ENCODE measurements at places on chromosomes 3 and 15. TPM values are rescaled to one million over a fixed set of nuclear protein-coding genes. Genes with fewer than 3 reads are reported as not detected.

The MESP1 gene
- total RNA-seq = 2.3 TPM

The ARL13B gene
- total RNA-seq = 4.7 TPM

GRCh38 chr3:121796970-121797369 lies 37.9 kb downstream of the IQCB1 start:
- H3K27me3 ChIP-seq = no peaks in the 10 kb centered on the region
- no peak for DNase-seq
- H3K27ac ChIP-seq = no peak overlapping the region
- H3K4me1 ChIP-seq = no peaks in the 10 kb centered on the region

GRCh38 chr15:67049351-67050044 lies 15.9 kb upstream of the SMAD3 start:
- H3K27me3 ChIP-seq = no peaks in the 10 kb centered on the region
- H3K4me1 ChIP-seq = no peaks in the 10 kb centered on the region
- H3K4me3 ChIP-seq = no peak overlapping the region
- peak overlapping the region; percentile 86 for H3K27ac ChIP-seq
- no peak for DNase-seq

DNA sequence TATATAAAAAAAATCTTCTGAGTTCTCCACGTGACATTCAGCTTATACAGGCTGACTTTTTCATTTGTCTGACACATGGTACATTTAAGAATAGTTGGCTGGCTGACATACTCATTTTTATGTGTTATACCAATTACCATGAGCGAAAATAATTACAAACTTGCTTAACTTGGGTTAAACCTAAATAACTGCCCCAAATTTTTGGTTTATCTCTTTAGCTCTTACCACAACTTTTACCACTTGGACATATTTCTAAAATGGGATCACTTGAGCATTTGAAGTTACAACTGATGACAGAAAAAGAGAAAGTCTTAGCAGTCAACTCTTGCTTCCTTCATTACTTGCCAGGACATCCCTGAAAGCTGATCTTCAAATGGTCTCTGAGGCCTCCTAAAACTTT lies 618.1 kb downstream of the RBMS3 start:
- no peak overlapping the region for H3K4me3 ChIP-seq
- no peak for DNase-seq
- H3K27ac ChIP-seq = no peak overlapping the region
- no peaks in the 10 kb centered on the region for H3K27me3 ChIP-seq

All from right lobe of liver (tissue), 6 donors.